ENCODE measurements at places on chromosomes 6 and 20.

GRCh38 chr20:55528482-55528881 lies 476.8 kb downstream of the CBLN4 start:
- DNase-seq, result no peak

GRCh38 chr6:134640229-134640628 lies 309.7 kb downstream of the ALDH8A1 start:
- no peak for DNase-seq

DNA sequence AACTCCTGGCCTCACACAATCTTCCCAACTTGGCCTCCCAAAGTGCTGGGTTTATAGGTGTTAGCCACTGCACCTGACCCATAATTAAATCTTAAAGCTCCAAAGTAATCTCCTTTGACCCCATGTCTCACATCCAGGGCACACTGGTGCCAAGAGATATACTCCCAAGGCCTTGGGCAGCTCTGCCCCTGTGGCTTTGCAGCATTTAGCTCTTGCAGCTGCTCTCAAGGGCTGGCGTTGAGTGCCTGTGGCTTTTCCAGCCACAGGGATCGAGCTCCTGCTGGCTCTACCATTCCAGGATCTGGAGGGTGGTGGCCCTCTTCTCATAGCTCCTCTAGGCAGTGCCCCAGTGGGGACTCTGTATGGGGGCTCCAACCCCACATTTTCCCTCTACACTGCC lies 49.3 kb upstream of the CD2AP start:
- DNase-seq, result no peak

- no peak for DNase-seq
Measured at GRCh38 chr20:363319-364078, 16.6 kb downstream of the NRSN2 start.

DNA sequence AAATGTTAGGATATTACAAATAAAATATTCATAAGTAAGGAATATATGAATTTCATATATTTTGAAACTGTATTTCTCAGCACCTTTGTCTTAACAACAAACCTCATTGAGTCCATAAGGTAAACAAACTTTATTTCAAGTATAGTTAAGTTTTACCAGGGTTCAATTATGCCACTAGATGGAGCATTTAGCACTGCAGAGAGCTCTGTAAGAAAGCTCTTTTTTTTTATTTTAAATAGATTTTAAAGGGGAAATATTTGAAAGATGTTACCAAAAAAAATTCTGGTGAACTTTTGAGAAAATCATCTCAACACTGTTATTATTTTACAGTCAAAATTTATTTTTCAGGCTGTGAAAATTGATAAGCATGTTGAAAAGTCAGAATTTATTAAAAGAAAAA lies 955.2 kb upstream of the EYS start:
- no peak for DNase-seq

DNA sequence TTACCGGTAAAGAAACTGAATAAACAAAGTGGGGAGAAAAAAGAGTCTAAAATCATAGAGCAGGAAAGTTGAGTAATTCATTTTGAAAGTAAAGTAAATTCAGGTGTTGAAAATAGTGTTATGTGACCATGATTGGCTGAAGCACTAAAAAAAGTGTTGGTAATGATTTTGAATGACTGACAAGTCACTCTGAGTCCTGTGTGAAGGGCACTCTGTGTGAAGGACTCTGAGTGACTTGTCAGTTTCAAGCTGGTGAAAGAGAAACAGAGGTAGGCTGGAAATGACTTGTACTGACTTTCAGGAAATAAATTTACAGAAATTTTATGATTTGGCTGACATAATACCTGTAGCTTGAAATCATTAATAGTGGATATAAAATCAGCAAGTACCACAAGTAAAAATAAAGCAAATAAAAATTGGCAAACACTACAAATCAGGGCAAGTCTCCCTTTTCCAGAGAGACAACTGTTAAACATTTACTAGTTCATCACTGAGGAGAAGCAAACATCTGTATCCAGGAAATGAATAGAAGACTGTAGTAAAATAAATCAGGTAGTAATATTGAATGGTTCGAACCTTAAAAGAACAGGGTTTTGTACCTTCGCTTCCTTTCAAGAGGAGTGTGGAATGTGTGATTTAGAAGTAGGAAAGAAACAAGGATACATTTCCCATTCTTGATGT lies 630.6 kb downstream of the GRIK2 start:
- no peak for DNase-seq

DNA sequence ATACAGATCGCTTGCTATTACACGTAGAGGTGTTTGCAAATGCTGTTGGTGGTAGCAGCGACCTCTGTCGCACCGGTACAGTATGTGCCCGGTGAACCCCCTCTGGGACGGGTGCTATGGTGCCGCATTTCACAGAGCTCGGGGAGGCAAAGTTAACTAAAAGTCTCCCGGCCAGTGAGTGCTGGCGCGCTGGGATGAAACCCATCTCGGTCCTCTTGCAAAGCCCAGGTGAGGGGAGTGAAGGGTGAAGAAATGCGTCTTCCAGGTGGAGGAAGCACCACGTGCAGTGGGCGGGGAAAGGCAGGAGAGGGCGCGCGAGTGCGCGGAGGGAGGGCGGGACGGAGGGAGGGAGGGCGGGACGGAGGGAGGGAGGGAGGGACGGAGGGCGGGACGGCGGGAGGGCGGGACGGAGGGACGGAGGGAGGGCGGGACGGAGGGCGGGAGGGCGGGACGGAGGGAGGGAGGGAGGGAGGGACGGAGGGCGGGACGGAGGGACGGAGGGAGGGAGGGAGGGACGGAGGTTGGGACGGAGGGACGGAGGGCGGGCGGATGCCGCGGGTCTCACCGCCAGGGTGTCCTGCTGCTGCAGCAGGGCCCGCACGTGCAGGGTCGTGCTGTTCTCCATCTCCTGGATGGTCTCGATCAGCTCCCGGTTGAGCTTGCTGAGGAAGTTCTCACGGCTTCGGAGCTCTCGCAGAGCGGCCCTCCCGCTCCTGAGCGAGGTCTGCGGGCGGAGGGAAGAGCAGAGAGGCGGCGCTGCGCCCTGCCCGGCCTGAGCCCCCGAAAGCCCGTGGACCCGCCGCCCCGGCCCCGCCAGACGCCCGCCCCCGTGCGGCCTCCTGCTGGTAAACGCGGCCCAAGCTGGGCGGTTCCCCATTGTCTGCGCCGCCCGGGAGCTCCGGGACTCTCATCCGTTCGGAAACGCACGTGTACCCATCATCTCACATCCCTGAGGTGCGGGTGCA lies 11.7 kb downstream of the C20orf96 start:
- DNase-seq, result peak; percentile 65

GRCh38 chr6:79927758-79928157 lies 19.6 kb downstream of the ELOVL4 start:
- DNase-seq, result no peak

GRCh38 chr6:160085713-160086505 lies 35.7 kb upstream of the SLC22A1 start:
- DNase-seq, result no peak

DNA sequence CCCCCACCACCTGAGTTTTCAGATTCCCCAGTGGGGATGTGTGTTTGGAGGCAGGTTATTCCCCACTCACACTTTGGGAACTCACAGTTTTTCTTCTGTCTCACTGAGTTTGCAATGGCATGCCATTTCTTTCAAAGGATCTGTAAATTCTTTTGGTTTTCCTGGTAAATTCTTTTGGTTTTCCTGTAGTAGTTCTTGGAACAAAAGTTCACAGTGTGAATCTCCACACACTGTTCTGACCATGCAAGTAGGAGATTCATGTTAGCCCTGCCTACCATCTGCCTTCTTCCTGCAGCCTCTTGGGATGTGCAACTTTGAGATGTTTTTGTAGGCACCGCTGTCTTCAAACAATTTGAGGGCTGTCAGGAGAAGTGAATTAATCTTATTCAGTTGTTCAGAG lies 165.6 kb upstream of the OGFRL1 start:
- DNase-seq, result no peak

GRCh38 chr6:163793011-163793983 lies 378.8 kb downstream of the QKI start:
- DNase-seq, result no peak

- DNase-seq, result no peak
Measured at GRCh38 chr20:48482790-48483189, 345.0 kb downstream of the PREX1 start.

GRCh38 chr6:44390158-44390683 lies 2.7 kb downstream of the CDC5L start:
- no peak for DNase-seq

GRCh38 chr6:7469696-7470095 lies 71.8 kb upstream of the DSP start:
- DNase-seq, result no peak

DNA sequence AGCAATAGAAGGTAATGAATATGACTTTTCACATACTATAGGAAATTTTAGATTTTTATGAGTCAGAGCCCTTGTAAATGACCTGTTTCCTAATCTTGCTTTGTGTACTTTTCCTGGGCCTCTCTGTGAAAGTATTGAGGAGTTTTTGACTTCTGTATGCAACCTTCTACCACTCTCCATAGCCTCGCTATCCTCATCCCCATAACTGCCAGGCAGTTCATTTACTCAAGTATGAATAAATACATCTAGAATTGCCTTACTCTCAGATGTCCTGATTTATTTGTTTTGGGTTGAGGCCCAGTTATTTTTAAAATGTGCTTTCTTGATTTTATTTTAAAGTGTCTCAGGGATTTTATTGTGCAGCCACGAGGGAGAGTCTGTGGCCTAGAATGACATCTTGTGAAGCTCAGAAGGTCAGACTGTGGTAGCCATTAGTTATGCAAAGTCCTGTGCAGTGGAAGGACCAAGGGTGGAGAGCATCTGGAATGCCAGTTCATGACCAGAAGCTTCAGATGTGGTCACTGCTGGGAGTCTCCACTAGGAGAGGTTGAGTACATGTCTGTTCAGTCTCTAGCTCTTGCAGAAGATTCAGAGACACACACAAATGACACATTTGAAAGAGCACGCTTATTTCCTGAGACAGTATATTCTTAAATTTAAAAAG lies 346.2 kb upstream of the IMPG1 start:
- DNase-seq, result no peak

DNA sequence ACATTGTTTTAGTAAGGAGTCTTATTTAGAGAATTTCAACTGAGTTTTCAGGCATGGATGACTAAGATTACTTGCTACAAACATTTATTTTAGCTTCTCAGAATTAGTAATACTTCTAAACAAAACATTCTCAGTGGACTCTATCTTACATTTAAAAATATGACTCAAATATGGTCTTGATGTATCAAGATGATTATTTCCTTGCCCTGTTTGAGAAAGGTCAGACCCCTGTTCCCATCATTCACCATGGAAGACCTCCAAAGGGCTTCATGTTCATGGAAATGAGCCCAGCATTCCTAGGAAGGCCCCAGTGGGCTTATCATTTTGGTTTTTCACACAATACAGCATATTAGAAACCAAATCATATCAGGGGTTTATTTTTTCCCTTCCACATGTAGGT lies 24.6 kb upstream of the TRPC4AP start:
- no peak for DNase-seq

- DNase-seq, result no peak
Measured at GRCh38 chr6:83781506-83781905, 71.7 kb upstream of the RIPPLY2 start.

- no peak for DNase-seq
Measured at GRCh38 chr20:14845199-14846160, 508.1 kb upstream of the FLRT3 start.
